Upper lobe of right lung (tissue), 1 donor: ENCODE measurements at places on chromosomes 16 and 17.

- DNase-seq = no peak
Measured at GRCh38 chr17:6374271-6374691, 60.6 kb downstream of the AIPL1 start.

GRCh38 chr16:25063865-25064264 is 47.7 kb upstream of the LCMT1 start:
- DNase-seq = no peak

DNA sequence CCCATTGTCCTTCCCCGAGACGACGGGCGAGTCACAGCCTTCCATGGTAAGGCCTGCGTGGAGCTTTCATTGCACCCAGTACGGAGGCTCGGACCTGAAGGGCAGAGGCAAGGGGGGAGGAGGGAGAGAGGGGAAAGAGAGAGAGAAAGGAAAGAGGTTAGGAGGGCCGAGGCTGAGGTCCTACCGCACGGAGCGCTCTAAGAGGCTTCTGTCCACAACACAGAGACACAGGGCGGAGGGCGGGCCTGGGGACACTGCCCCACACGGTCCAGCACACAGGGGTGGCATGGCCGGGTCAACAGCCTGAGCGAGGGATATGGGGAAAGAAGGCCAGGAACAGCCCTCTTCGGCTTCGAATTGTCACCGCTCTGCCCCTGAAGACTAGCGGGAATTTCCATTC is 87.8 kb downstream of the ZFHX3 start:
- DNase-seq = no peak

GRCh38 chr16:81006211-81006812 is 373 bp downstream of the CMC2 start:
- DNase-seq = peak; percentile 92

DNA sequence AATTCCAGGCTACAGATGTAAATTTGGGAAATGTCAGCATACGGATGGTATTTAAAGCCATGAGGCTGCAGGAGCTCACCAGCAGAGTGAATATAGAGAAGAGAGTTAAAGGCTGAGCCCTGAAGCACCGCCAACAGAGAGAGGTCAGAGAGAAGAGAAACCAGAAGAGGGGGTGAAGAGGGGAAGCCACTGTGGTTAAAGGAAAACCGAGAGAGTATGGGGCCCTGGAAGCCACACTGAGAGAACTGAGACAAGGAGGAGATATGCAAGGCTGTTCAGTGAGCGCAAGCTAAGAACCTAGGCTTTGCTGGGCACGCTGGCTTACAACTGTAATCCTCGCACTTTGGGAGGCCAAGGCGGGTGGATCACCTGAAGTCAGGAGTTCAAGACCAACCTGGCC is 24.6 kb downstream of the COPRS start:
- no peak for DNase-seq

DNA sequence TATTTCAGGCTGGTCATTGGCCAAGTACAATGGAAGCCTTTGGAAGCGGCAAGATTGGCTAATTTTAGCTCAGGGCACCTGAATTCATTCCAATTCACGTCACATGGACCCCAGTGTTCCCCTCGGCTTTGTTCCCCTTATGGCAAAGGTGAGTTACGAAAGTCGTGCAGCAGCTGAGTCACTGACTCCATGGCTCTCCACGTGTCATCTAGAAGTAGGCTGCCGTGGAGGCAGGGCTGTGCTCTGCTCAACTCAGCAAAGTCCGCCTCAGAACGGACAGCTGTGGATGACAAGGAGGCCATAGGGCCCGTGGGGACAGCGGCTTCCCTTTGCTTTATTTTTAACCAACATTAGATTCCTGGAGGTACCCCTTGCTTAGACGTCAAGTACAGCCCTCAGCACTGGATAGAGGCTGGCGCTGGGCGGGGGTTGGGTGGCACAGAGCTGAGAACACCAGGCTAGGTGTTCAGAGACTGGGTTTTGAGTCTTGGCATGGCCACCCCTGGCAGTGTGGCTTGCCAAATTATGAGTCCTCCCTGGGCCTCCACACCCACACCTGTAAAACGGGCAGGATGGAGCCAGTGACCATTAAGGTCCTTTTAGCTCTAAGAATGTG is 23.6 kb downstream of the ADAD2 start:
- no peak for DNase-seq

GRCh38 chr17:62611292-62611691 is 16.2 kb upstream of the MRC2 start:
- no peak for DNase-seq

DNA sequence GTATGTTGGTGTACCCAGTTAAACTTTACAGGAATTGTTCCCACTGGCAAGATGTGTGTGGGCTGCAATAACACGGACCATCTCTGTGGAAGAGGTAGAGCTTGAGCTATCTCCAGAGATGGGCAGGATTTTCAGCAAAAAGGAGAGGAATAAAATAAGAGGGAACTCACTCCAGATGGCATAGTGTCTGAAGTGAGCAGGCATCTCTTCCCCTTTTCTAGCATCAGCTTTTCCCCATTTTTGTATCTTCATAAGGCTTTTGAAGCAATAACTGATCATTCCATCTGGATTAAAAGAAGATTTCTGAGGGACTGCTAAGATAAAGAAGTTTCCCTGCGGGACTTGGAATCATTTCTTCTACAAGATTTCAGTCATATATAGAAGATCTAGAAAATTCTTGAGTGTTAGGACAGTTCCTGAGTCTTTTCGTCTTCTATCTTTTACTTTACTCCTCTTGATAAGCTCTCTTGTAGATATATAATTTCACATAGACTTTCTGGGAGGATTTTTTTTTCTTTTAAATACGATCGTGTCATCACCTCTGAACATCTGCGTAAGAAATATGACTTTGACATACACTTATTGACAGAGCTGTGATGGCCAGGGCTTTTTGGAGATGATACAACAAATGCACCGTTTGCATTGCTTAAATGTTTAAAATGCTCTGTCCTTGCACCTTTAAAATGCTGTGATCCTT is 2.1 kb downstream of the CPD start:
- DNase-seq = no peak

GRCh38 chr17:4163951-4164350 is 21.0 kb downstream of the CYB5D2 start:
- DNase-seq = no peak

DNA sequence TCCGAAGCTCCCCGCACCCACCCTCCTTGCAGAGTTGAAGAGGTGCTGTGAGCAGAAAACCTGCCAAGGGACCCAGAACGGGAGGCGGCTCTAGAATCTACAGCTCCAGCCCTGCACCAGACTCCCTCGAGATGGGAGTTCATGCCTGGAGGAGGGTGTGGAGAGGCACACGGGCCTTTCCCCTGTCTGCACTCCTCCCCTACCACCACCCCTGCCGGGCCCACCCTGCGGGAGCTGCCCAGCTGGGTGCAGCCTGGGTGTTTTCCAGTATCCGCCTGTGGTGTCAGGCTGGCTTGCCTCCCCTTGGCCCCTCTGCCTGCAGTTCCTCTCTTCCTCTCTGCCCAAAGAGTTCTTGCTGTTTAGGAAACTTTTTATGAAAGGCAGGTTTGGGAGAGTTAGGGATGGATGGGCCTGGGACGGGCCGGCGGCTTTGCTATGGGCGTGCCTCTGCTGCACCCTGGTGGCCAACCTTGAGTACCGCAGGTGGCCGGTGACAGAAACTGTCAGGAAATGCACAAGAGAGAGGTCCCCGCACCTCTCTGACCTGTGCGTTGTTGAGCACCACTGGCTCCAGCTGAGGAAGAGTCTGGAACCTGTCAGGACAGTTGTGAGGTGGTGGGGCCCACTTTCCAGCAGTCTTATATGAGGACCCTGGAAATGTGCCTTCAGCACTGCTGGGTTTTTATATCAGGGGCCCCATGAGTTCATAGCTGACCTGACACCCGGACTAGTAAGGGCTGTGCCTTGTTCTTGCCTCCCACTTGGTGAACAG is 354.1 kb downstream of the SEC14L1 start:
- DNase-seq = peak; percentile 87

DNA sequence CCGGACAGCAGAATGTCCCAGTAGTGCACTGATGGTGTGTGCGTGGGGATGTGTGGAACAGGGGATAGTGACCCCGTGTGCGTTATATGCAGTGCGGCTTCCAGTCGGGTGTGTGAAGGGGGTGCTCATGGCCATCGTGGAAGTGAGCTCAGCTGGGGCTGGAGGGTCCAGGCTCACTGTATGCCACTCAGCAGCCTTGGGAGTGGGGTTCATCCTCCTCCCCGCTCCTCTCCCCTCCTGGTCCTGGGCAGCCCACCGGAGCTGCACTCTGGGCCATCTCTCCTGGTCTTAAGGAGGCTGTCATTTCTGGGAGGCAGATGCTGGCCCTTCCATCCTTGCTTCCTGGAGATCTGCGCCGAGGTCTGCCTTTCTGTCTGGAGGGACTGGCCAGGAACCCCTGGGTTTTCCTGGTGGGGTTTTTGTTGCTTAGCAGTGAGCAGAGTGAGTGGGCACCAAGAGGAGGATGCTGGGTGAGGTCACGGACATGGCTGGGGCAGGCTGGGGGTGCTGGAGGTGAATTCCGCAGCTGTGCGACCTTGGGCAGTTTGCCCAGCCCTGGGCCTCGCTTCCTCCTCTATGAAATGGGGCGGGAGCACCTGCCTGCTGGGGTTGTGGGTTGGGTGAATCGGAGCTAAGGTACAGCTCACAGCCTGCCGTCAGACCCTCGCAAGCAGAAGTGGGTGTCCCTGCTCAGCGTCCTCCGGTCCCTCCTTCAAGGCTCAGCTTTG is 164.1 kb downstream of the SEC14L1 start:
- DNase-seq = no peak

DNA sequence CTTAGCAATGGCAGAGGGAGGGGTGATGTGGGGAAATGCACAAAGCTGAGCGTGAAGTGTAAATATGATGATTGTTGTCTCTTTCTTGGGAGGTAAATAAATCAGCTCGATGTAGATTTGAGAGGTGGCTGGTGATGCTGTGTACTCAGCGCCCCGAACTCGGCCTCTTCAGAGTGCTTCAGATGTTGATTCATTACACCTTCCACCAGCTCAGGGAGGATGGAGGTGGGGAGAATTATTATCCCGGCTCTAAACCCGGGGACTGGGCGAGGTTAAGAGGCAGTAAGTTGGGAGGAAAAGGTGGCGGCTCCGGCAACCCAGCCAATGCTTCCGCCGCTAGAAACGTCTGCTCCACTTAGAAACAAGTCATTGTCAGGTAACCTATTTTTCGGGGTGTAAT is 86.5 kb downstream of the RPA1 start:
- DNase-seq = no peak

DNA sequence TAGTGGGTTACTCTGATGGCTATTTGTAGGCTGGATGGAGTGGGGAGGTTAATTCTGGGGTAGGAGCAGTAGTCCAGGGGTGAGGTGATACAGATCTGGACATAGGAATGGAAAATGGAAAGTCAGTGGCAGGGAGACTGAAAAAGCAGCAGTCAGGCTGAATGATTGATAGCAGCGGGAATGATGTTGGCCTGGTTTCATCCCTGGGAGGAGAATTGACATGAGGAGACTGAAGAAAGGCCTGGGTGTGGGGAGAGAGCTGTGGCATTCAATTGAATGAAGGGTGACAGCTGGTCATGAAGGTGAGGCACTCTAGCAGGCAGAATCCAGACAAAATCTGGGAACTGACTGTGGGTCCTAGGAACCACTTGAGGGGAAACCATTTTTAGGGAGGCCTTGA is 34.7 kb upstream of the CLEC18A start:
- DNase-seq = no peak

GRCh38 chr17:43665084-43665936 is 3.6 kb upstream of the MEOX1 start:
- DNase-seq = no peak

- DNase-seq = no peak
Measured at GRCh38 chr17:34669511-34669910, 90.1 kb downstream of the TMEM132E start.

DNA sequence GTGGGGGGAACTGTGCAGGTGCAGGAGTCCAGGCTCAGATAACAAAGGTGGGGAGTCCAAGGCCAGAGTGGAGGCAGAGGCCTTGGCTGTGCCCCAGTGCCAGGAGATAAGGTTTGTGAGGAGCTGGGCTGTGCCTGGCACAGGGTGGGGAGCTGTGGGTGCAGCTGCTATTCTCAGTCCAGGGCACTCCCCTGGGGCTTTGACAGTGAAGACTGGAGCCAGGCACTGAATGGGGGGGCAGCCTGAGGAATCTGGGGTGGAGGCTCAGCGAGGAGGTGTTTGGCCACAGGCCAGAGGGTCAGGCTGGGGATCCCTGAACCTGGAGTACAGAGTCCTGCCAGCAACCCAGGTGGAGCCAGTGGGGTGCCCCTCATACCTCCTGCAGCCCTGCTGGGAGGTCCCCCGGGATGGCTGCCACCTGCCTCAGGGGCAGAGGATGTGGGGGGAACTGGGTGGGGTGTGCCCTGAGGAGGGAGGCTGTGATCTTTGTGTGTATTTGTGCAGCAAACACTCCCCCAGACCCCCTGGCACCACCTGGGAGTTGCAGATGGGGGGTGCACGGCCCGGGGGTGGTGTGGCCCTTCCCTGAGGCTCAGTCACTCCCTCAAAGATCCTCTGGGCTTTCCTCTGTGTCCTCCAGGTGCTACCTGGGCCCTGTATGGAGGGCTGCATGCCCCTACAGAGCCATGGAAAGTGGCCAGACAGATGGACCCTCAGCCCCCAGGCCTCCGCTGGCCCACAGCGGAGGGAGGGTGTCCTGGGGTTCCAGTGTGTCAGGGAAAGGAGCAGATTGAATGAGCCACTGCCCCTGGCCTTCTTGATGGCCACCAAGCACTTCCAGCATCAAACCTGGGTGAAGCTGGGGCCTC is 44.5 kb upstream of the SMPD3 start:
- no peak for DNase-seq

DNA sequence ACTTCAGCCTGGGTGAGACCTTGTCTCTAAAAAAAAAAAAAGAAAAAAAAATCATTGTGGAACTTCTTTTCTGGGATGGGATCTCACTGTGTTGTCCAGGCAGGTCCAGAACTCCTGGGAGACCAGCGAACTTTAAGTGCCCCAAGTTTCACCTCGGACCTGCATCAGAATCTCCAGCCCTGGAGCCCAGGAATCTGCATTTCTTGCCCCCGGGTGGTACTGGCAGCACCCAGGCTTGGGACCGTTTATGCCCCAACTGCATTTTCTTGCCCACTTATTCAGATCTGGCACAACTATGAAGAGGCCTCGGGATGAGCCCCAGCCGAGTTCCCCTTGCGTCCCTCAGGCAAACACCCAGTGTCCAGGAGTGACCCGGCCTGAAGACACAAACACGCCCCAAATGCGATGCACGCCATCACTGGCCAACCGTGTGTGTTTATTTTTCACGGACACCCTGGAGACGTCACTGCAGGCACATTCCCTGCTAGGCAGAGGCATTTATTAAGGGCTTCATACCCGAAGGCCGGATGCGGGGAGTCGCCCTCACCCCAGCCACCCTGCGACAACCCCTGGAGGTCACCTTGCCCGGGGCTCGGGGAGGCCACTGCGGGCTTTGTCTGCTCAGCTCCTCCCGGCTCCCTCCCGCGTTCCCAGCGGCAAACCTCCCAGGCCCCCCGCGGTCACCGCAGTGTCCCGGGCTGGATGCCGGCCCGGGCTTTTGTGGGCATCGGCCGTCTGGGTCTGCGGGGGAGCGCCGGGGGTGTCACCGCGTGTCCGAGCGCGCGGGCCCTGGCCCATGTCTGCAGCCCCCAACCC is 684 bp upstream of the SPIRE2 start:
- no peak for DNase-seq
